ENCODE measurements at places on chromosomes 12 and 14. TPM values are rescaled to one million over a fixed set of nuclear protein-coding genes. Genes with fewer than 3 reads are reported as not detected.

GRCh38 chr12:48183091-48183875, at the start of gene CCDC184:
Gene CCDC184, plus strand, starts transcription at chr12:48183644. Its CDS starts 479 bp downstream, at chr12:48184123.
- H3K4me3 ChIP-seq, result peak within 1 kb of the TSS; percentile 91
- peaks cover 22% of the 10 kb centered on the region for H3K4me1 ChIP-seq
- H3K27me3 ChIP-seq, result peaks cover 34% of the 10 kb centered on the region
- H3K27ac ChIP-seq, result peak within 1 kb of the TSS; percentile 86
- H3K36me3 ChIP-seq, result peaks cover 3% of the 10 kb centered on the region
- peak; percentile 58 for DNase-seq

GRCh38 chr12:11543457-11544158, 105.9 kb upstream of the ETV6 start:
- no peak for DNase-seq
- peaks cover 9% of the 10 kb centered on the region for H3K27me3 ChIP-seq
- no peaks in the 10 kb centered on the region for H3K36me3 ChIP-seq
- H3K27ac ChIP-seq, result no peak overlapping the region
- H3K4me1 ChIP-seq, result peaks cover 32% of the 10 kb centered on the region
- H3K4me3 ChIP-seq, result no peak overlapping the region

DNA sequence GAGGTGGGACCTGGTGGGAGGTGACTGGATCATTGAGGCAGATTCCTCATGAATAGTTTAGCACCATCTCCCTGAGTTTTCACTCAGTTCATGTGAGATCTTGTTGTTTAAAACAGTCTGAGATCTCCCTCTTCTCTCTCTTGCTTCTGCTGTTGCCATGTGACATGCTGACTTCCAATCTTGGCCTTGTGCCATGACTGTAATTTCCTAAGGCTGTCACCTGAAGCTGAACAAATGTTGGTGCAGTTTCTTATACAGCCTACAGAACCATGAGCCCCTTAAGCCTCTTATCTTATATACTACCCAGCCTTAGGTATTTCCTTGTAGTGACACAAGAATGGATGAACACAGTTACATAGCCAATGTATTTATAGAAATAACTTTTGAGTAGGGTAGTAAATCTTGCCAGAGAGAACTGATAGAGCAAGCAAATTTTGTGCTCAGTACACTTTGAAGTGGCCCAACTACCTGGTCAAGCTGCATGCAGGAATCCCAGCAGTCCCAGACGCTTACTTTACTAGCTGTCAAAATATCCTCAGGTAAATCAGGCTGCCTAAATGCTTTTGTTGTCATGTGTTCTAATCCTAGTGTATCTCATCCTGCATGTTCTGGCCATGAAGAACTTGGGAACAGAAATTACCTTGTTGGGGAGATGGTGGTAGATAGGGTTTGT, 445.6 kb upstream of the MIS18BP1 start:
- DNase-seq, result no peak
- H3K27me3 ChIP-seq, result no peaks in the 10 kb centered on the region
- H3K27ac ChIP-seq, result no peak overlapping the region
- H3K36me3 ChIP-seq, result no peaks in the 10 kb centered on the region
- no peak overlapping the region for H3K4me3 ChIP-seq

GRCh38 chr14:53894456-53894855, 62.2 kb downstream of the BMP4 start:
- peaks cover 15% of the 10 kb centered on the region for H3K4me1 ChIP-seq
- H3K36me3 ChIP-seq, result no peaks in the 10 kb centered on the region
- H3K27me3 ChIP-seq, result peaks cover 2% of the 10 kb centered on the region
- H3K27ac ChIP-seq, result no peak overlapping the region
- H3K4me3 ChIP-seq, result no peak overlapping the region
- no peak for DNase-seq

DNA sequence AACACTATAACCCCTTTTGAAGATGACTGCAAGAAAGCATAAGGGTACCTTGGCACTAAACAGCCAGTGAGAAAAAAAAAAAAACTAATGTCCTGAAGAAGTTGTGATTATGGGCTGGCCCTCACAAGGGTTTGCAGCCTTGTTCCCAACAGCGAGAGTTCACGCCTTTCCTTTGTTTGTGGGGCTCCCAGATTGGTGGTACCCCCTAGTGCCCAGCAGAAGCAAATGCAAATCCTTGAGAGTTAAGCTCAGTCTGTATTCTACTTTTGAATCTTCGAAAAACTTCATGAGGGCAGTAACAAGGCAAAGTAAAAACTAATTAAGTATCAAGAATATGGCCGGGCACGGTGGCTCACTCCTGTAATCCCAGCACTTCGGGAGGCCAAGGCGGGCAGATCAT, 238.9 kb upstream of the LMO3 start:
- H3K27ac ChIP-seq, result no peak overlapping the region
- DNase-seq, result no peak
- no peaks in the 10 kb centered on the region for H3K27me3 ChIP-seq
- no peaks in the 10 kb centered on the region for H3K36me3 ChIP-seq
- H3K4me3 ChIP-seq, result no peak overlapping the region

DNA sequence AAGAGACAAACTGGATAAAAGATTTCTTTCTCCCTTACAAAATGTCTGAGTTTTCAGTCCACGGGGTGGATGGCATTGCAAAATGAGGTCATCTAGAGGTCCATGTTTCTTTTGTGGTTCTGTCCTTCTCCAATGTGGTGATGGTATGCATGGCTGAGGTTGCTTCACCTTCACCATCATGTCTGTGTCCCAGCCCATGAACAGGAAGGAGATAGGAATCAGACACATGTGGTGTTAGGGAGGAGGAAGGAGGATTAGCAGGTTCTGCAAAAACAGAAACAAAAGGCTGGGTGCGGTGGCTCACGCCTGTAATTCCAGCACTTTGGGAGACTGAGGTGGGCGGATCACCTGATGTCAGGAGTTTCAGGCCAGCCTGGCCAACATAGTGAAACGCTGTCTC, 11.0 kb upstream of the AEBP2 start:
- H3K36me3 ChIP-seq, result no peaks in the 10 kb centered on the region
- H3K4me1 ChIP-seq, result peaks cover 2% of the 10 kb centered on the region
- H3K27ac ChIP-seq, result no peak overlapping the region
- no peak overlapping the region for H3K4me3 ChIP-seq

GRCh38 chr12:88185988-88186387, 43.9 kb downstream of the TMTC3 start:
- no peak overlapping the region for H3K27ac ChIP-seq
- H3K36me3 ChIP-seq, result peaks cover 9% of the 10 kb centered on the region
- no peak for DNase-seq
- no peaks in the 10 kb centered on the region for H3K27me3 ChIP-seq
- no peaks in the 10 kb centered on the region for H3K4me1 ChIP-seq
- no peak overlapping the region for H3K4me3 ChIP-seq

DNA sequence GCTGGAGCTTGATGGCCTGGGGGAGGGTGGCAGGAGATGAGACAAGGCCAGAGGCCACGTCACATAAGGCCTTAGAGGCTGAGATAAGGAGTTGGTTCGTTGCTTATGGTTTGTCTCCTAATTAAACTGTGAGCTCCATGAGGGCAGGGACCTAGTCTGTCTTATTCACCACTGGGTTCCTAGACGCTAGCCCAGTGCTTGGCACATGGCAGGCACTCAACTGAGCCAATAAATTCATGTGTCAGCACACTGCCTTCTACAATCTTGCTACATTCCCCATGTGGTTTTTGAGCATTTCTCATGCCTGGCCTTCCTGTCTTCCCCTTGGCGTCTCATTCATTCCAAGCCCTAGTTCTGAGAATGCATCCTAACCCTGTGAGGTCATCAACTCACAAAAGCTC, 92.5 kb upstream of the MED13L start:
- no peak overlapping the region for H3K4me3 ChIP-seq
- no peaks in the 10 kb centered on the region for H3K36me3 ChIP-seq
- H3K4me1 ChIP-seq, result peaks cover 7% of the 10 kb centered on the region
- H3K27ac ChIP-seq, result peak overlapping the region; percentile 18
- no peak for DNase-seq

- peaks cover 24% of the 10 kb centered on the region for H3K4me1 ChIP-seq
- no peaks in the 10 kb centered on the region for H3K27me3 ChIP-seq
- no peak overlapping the region for H3K4me3 ChIP-seq
- no peaks in the 10 kb centered on the region for H3K36me3 ChIP-seq
- peak overlapping the region; percentile 81 for H3K27ac ChIP-seq
Measured at GRCh38 chr12:43293396-43293795, 258.6 kb downstream of the ADAMTS20 start.

DNA sequence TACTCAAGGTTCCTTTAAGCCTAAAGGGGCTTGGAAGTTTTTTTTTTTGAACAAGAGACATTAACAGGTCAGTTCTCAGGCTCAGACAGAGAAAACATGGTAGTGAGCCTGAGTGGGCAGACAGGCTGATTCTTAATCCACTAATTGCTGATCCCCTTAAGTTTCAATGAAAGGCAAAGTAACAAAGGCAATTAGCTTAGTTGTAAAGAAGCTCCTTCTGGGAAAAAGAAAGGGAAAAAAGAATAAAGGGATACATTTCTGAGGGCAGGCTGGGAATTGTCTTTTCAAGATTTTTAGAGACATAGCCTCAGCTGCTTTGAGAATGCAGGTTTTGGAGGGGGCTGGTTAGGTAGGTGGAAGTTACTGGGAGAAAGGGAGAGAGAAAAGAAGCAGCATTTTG, 133.8 kb downstream of the CFAP54 start:
- no peaks in the 10 kb centered on the region for H3K27me3 ChIP-seq
- H3K4me1 ChIP-seq, result peaks cover 2% of the 10 kb centered on the region
- no peak overlapping the region for H3K4me3 ChIP-seq

GRCh38 chr14:71115821-71116567, 208.7 kb downstream of the PCNX1 start:
- no peak for DNase-seq
- no peaks in the 10 kb centered on the region for H3K27me3 ChIP-seq
- no peaks in the 10 kb centered on the region for H3K36me3 ChIP-seq
- H3K27ac ChIP-seq, result no peak overlapping the region

DNA sequence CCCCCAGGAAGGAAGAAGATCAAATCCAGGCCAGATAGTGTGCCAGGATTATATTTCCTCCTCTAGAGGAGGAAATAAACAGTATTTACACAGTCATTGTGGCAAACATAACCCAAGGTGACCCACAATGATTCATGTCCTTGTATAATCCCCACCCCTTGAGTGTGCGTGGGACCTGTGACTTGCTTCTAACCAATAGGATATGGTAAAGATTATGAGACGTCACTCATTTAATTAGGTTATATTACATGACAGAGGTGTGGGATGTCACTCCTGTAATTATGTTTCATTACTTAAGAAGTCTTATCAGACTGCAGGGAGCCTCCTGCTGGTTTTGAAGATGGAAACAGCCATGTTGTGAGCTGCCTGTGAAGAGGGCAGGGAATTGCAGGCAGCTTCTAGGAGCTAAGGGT, 12.2 kb upstream of the CATSPERB start:
- H3K4me3 ChIP-seq, result no peak overlapping the region
- H3K4me1 ChIP-seq, result no peaks in the 10 kb centered on the region
- H3K27me3 ChIP-seq, result no peaks in the 10 kb centered on the region
- H3K27ac ChIP-seq, result no peak overlapping the region
- no peaks in the 10 kb centered on the region for H3K36me3 ChIP-seq
- DNase-seq, result no peak

- peaks cover 12% of the 10 kb centered on the region for H3K4me1 ChIP-seq
- no peaks in the 10 kb centered on the region for H3K36me3 ChIP-seq
- H3K27ac ChIP-seq, result no peak overlapping the region
- DNase-seq, result no peak
- H3K27me3 ChIP-seq, result peaks cover 11% of the 10 kb centered on the region
Measured at GRCh38 chr14:104968541-104969401, 9.4 kb downstream of the AHNAK2 start.

GRCh38 chr12:60853407-60853806, 1257.6 kb downstream of the SLC16A7 start:
- DNase-seq, result no peak
- no peaks in the 10 kb centered on the region for H3K4me1 ChIP-seq
- H3K36me3 ChIP-seq, result no peaks in the 10 kb centered on the region
- no peak overlapping the region for H3K27ac ChIP-seq

GRCh38 chr14:36069535-36069900, 107.0 kb downstream of the PTCSC3 start:
- DNase-seq, result peak; percentile 59
- no peaks in the 10 kb centered on the region for H3K36me3 ChIP-seq
- H3K27ac ChIP-seq, result no peak overlapping the region

- H3K4me1 ChIP-seq, result no peaks in the 10 kb centered on the region
- no peak for DNase-seq
- no peak overlapping the region for H3K4me3 ChIP-seq
- H3K36me3 ChIP-seq, result peaks cover 5% of the 10 kb centered on the region
- peaks cover 12% of the 10 kb centered on the region for H3K27me3 ChIP-seq
Measured at GRCh38 chr14:105888151-105888550, 361.8 kb downstream of the TMEM121 start.

GRCh38 chr12:116885491-116885890, 4.2 kb upstream of the HRK start:
- H3K4me1 ChIP-seq, result peaks cover 4% of the 10 kb centered on the region
- H3K27me3 ChIP-seq, result peaks cover 9% of the 10 kb centered on the region
- DNase-seq, result no peak
- H3K27ac ChIP-seq, result no peak overlapping the region

KLRC1 gene
- not detected for total RNA-seq

CBX5 gene
- total RNA-seq, result 173 TPM

MANSC1 gene
- 21.7 TPM for total RNA-seq

TPPP2 gene
- total RNA-seq, result 0.62 TPM

ATN1 gene
- total RNA-seq, result 144 TPM

SPX gene
- total RNA-seq, result 0.18 TPM

KRT78 gene
- total RNA-seq, result not detected
